ENCODE measurements at places on chromosomes 4 and X. TPM values are rescaled to one million over a fixed set of nuclear protein-coding genes. Genes with fewer than 3 reads are reported as not detected.

- no peak for DNase-seq
Measured at GRCh38 chr4:156194896-156195295, 241.2 kb upstream of the CTSO start.

TMSB15A gene
- 64.7 TPM for polyA plus RNA-seq

AMBN gene
- polyA plus RNA-seq, result 1.6 TPM

- DNase-seq, result no peak
Measured at GRCh38 chr4:21806991-21807390, 141.6 kb downstream of the KCNIP4 start.

DNA sequence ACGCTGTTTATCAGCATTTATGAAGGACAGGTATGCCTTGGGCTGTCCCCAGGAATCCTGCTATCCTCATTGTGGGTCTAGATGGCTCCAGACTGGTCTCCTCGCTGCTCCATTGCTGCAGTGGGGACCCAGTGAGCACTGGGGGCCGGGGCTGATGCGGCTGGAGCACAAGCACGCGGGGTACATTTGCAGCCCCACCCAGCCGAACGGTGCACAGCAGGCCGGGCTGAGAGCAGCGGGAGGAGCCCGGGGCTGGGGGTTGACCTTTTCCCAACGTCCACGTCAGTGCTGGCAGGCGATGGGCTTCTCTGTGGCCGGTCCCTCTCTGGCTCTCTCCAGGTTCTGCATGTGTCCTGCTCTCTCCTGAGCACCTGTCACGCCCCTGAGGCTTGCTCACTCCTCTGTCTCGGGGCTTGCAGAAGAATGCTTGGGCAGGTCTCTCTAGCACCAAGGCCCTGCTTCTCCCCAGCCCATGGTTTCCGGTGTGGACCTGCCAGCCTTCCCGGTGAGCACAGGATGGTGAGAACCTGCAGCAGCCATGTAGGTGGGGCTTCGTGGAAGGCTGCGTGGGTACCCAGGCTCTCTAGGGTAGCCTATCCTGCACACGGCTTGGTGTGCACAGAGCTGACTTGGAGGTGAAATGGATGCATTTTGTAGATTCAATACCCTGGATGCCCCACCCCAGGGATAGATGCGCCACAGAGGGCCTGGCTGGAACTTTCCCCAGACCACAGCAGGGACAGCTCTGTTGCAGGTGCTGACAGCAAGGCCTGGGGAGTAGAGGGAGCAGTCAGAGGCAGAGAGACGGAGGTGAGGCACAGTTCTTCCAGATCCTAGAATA is 89.1 kb upstream of the ADRA2C start:
- no peak for DNase-seq

DNA sequence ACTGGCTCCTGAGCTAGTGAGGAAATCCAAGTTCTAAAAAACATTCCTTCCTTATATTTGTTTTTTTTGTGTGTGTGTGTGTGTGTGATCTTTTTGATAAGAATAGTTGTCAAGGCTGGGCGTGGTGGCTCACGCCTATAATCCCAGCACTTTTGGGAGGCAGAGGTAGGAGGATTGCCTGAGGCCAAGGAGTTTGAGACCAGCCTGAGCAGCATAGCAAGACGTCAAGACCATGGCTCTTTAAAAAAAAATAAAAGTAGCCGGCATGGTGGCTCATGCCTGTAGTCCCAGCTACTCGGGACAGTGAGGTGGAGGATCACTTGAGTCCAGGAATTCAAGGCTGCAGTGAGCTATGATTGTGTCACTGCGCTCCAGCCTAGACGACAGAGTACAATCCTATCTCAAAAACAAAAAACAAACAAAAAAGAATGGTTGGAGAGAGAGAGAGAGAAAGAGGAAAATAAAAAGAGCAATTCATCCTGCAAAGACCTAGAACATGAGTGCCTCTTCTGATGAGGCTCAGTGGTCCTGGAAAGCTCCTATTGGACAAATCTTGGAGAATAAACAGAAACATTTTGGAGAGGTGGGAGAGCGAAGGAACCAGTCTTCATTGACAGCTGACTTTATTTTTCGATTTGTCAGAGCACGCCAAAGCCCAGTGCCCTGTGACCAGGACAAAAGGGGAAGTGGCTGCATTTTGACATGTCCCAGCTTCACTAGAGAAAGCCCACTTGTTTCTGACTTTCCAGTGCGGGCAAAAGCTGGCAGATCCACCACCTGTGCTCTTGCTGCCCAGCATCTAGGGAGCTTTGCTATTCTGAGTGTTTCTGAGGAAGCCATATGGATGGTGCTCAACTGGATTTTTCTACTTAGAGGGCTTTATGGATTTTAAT is 244.7 kb downstream of the PALLD start:
- no peak for DNase-seq

RASL11B gene
- polyA plus RNA-seq, result 45.0 TPM

Measured in right renal pelvis (tissue), 4 donors.